ENCODE measurements at places on chromosomes 6 and 20. TPM values are rescaled to one million over a fixed set of nuclear protein-coding genes. Genes with fewer than 3 reads are reported as not detected.

DNA sequence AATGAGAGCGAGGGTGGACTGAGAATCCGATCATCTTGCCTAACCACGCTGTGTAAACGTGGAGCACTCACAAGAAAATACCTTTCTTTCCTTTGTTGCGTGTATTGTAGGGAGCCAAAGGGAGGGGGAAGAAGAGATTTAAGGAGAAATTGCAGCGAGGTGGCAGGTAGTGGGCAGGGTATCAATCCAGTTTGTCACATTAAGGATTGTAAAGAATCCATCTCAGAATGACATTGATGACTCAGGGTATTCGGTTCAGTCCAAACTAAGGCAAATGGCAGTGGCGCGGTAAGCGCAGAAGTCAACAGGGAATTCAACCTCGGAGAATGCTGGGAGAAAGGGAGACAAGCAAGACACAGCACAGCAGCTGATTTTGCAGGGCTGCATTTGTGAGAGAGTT lies 146.2 kb downstream of the ID4 start:
- DNase-seq: no peak

DNA sequence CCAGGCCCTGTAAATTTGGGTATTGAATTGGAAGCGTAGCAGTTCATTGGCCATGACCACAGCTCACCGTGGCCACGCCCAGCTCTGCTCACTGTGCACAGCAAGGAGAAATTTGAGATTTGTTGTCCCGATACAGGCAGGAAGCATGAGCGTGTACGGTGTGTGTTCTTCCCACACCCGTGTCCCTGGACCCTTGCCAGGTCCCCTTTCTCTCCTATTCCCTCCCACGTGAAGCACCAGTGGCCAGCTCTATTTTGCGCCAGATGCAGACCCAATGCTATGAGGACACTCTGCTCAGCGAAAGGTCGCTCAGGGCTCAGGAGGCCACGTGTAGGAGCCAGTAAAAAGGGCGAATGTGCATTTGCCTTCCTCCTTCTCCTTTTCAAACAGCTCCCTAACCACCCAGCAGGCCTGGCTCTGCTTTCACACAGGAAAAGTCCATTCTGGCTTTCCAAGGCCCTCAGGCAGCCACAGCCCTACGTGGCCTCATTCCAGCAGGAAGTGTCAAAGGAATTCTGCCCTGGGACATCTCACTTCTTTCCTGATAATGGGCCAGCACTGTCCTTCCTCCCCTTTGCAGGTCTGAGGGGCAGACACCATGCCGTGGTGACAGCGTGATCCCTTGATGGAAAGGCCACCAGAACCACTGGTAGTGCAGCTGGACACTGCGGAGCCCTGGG lies 499.2 kb upstream of the CDH4 start:
- no peak for DNase-seq

GRCh38 chr6:67336014-67336413 lies 1299.1 kb upstream of the ADGRB3 start:
- DNase-seq: no peak

- no peak for DNase-seq
Observed at GRCh38 chr6:122692175-122692598, 82.0 kb downstream of the PKIB start.

LGSN gene
- not detected for total RNA-seq

FOXC1 gene
- total RNA-seq: 2.8 TPM

DNA sequence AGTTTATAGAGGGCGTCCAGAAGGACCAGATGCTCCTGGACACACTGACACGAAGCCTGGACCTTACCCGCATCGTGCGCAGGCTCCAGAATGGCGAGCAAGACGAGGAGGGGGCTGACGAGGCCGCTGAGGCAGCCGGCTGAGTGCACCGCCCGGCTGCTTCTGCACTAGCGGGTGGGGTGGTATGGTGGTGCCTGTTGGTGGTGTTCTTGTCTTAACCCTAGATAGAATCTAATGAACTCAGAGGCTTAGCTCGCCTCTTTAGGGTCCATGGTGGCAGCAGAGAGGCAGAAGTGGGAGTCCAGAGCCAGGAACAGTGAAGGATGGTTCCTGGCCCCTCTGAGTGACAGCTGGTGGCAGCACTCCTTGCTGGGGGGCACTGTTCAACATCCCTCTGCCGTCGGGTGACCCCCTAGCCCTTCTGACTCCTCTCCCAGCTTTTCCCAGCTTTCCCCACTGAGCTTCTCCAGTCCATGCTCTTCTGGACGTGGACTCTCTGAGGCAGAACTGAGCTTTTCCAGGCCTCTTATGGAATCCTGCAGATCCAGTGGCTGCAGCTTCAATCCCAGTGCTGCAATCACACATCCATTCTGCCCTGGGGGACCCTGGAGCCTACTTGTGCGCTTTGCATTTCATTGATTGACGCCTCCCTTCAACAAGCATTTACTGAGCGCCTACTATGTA lies 6.2 kb downstream of the GUCA1A start:
- no peak for DNase-seq

DNA sequence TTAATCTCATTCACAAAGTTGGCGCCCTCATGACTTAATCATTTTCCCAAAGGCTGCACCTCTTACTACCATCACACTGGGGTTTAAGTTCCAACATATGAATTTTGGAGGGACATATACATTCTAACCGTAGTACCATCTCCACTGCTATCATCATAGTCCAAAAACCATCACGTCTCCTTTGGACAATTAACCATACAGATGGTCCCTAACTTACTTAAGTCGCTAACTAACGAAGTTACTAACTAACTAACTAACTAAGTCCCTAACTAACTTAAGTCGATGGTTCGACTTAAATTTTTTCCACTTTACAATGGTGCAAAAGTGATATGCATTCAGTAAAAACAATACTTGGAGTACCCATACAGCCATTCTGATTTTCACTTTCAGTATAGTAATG lies 24.0 kb upstream of the TBC1D22B start:
- no peak for DNase-seq

GRCh38 chr20:20759132-20759531 lies 46.7 kb upstream of the RALGAPA2 start:
- DNase-seq: peak; percentile 90

TRIM10 gene
- total RNA-seq: not detected

- DNase-seq: no peak
Observed at GRCh38 chr6:41871691-41872090, 23.5 kb downstream of the USP49 start.

GRCh38 chr20:15288106-15288505 lies 950.7 kb upstream of the FLRT3 start:
- DNase-seq: no peak

- DNase-seq: no peak
Observed at GRCh38 chr6:1787894-1788293, 178.2 kb downstream of the FOXC1 start.

DNA sequence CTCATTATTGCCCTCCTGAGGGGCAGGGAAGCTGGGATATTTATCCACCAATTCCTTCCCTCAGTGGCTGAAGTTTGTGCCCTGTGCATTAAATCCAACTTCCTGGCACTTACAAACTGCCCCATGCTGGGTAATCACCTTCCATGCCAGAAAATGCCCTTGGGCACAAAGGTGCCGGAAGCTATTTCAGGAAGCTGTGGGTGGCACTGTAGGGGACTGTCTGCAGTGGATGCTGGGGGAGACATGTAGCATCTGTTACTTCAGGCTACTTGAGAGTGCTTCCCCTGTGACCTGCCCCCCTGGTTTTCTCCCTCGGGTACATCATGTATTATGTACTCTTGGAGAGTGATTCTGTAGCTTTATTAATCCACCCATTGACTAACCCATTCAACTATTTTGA lies 24.7 kb upstream of the RALGAPA2 start:
- no peak for DNase-seq

GRCh38 chr20:58543274-58543673 lies 28.1 kb upstream of the APCDD1L start:
- DNase-seq: no peak

DNA sequence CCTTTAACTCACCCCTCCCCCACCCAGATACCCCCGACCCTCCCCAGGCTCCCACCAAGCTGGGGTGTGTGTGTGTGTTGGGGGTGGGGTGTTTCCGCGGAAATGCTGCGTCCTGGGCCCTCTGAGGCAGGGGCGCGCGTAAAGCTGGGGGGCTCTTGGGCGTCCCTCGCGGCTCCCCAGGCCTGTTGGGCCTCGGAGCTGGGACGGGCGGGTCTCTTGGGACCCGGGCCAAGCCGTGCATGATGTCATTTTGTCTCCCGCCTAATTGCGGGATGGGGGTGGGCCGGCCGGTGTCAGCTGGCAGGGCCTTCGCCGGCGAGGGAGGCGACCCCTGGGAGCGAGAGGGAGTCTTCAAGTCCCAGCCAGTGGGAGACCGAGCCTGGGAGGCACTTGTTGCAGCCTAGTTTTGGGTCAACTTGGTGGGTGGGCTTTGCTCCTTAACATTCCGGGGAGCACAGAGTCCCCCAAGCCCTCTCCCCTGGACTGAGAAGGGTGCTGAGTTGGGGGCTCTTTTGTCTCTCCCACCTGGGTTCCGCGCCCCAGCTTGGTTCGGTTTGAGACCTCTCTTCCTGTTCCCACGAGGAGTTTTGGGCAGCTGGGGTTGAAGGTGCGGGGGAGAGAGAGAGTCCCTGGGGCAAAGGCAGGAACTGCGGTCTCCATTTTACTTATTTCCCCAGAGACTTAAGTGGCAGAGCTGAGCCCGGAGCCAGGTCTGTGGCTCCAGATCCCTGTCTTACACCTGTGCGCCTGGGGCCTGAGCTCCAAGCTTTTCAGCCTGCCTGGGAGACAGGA lies 623 bp downstream of the MYBL2 start:
- DNase-seq: no peak

MTG2 gene
- total RNA-seq: 12.0 TPM

TSPO2 gene
- not detected for total RNA-seq

GRCh38 chr6:18260448-18261106 lies 3.8 kb downstream of the DEK start:
- DNase-seq: no peak

SAPCD1 gene
- 2.0 TPM for total RNA-seq

DNA sequence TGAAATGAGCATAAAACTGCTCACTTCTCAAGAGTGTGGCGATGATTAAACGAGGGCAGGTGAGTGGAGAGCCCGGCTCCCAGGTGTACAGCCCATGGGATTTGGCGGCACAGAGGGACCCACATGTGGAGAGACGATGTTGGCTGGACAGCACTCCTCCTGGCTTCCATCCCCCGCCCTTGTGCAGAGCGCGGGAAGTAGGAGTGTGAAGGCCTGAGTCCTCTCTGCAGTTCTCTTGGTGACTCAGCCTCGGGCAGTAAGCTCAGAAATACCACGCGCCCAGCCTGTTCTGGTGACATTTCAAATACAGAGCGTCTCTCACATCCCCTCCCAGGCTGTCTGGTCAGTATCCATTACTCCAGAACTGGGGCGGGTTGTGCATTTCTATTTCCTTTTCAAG lies 94.2 kb upstream of the SRSF6 start:
- DNase-seq: no peak

DNA sequence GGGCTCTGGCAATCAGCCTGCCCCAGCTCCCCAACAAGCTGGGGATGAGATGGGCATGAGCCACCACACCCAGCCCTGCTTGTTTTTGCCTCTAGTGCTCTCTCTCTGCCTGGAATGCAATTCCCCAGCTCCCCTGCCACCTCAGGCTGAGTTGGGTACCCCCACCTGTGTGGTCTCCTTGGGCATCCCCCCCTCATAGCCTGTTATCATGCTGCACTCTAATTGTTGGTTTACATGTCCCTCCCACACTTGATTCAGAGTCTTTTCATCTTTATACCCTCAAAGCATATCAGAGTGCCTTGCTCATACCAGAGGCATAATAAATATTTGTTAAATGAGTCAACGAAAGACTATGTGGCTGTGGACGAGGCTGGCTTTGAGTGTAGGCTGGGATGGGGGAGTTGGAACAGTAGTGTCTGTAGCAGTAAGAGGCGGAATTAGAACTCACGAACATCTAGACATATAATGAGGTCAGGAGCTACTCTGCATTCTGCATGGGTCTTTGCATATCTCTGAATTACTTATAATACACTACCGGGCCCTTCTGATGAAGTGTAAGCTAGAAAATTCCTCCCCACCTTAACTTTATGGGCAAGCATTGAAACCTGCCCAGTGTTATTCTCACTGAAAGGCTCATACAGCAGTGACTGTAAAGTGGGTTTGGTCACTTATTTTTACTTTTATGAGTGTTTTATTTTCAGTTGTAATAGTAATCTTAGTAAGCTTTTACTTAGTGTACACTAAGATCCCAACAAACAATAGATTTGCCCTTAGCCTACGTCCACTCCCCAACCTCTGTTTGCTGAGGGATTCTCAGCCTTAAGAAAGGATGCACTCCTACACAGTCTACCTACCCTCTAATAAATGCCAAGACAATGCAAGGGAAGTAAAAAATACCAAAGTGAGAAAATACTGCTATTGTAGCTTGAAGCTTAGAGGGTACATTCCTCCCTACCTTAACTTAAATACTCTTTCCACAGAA lies 58.7 kb downstream of the EDN1 start:
- DNase-seq: no peak

DNA sequence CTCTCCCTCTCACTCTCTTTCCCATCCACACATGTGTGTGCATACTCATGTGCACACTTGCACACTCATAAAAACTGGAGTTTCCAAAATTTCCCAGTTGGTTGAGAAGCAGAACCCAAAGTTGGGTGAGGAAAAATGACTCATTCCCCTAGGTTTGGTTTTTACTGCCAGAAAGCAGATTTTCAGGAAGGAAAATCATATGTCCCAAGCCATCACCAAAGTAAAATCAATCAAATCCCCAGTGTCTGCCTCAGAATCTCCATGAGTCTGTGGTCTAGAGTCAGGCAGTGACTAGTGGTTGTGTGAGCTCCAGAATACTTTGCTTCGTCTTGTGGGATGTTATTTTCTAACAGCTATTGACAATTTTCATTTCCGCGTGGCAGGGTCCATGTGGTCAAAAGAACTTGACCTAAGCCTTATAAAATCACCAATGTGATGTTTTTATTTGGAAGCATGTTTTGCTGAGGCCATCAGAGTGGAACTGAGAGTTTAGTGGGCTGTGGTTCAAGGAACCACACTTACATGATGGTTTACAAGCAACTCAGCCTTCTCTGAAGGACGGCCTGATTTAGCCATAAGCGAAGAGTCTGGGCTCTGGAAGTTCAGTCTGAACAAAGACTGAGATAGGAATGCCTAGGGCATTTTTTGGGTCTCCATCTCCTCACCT lies 81.9 kb upstream of the CCN6 start:
- no peak for DNase-seq

KHDC1L gene
- not detected for total RNA-seq

DNA sequence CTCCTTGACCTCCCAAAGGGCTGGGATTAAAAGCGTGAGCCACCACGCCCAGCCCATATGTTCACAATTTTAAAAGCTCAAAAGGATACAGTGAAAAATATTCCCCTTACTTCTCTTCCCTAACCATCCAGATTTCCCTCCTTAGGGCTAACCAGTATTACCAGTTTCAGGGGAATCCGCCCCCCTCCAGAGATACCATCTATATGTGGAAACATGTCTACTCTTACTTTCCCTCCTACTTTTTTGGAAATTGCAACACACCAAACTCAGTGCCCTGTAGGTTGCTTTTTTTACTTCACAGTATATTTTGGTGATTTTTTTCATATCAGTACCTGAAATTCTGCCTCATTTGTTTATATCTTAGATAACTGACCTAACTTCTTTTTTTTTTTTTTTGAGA lies 6.9 kb upstream of the RPL10A start:
- no peak for DNase-seq

PLCB1 gene
- 13.1 TPM for total RNA-seq

DNA sequence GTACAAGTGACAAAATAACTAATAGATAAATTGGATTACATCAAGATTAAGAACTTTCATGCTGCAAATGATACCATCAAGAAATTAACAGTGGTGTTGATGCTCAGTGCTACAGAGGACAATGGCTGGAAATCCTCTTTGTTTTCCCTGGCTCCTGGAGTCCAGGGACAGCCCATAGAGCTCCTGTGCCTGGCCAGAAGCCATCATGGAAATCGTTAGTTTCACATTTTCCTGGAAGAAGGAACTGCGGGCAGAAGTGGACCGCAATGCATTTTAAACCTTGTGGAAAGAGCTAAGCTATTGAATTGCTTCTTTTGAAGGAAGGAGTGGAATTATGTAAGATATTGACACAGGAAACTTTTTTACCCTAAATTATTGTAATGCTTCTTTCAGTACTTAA lies 276.0 kb downstream of the GJA1 start:
- peak; percentile 86 for DNase-seq

All from dermis microvascular lymphatic vessel endothelial cell (primary cell).